ENCODE measurements at places on chromosomes 7 and 10.

GRCh38 chr10:28906934-28907333 is 229.6 kb downstream of the BAMBI start:
- no peak for DNase-seq

DNA sequence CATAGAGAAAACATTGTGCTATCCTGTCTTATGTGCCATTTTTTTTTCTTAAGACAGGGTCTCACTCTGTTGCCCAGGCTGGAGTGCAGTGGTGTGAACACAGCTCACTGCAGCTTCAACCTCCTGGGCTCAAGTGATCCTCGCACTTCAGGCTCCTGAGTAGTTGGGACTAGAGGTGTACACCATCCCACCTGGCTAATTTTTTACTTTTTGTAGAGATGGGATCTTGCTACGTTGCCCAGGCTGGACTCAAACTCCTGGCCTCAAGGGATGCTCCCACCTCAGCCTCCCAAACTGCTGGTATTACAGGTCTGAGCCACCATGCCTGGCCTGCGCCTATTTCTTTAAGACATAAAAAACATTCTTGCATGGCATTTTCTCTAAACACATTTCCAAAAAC is 20.6 kb downstream of the LYZL1 start:
- no peak for DNase-seq

GRCh38 chr7:41599760-41600159 is 103.1 kb downstream of the INHBA start:
- DNase-seq, result no peak

GRCh38 chr7:50656141-50656895 is 91.1 kb upstream of the DDC start:
- no peak for DNase-seq

DNA sequence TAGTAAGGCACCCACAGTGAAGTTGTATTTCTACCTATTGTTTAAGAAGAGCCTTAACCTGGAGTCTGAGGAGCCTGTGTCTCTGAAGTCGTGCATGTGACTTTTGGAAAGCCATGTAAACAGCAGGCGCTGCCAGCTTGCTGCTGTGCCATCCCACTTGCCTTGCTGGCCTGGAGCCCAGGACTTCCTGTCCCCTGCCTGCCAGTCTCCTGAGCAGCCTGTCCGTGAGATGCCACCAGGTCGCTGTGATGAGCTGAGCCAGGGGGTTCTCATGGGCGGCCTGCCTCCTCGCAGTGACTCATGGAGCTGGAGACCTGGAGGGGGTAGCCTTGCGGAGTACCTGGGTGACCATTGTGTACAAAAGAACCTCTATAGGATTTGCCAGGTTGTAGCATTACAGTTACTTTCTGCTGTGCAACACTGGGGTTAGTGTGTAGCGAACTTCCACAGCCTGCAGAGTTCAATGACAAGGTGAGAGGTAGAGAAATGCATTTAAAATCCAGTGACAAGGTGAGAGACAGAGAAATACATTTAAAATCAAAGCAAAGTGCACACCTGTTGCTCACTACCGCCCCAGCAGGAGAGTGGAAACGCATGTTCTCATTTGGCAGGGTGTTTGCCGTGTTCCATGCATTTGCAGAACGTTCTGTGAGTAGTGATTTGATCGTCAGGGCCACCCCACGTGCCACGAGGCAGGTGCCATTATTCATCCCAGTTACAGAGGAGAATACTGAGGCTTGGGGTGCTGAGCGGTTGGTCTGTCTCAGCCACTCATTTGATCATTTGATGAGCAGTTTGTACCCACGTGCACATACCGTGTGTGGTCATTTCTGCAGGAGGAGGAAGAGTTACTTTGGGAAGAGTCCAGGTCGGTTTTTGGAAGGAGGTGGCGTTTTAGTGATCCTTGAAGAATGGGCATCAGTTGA is 36.6 kb upstream of the BHLHA15 start:
- DNase-seq, result no peak

DNA sequence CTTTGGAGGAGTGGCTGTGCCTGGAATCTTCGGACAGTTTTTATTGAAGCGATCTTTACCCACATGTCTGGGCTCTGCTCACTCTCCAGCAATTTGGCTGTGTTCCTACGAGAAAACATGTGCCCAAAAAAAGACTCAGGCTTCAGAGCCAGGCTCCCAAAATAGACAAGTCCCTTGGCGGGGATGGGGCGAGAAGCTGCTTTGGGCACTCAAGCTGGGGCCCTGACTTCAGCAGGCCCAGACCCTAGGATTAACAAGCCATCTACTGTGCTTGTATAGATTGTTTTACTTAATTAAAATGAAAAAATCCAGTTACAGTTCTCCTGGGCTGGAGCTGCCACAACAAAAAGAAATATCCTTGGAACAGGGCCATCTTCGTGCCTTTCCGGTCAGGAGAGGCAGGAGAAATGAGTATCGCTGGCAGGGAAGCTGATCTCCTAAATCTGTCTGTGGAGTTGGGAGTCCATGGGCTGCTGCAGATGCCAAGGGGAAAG is 51.4 kb upstream of the PDCD4 start:
- no peak for DNase-seq

DNA sequence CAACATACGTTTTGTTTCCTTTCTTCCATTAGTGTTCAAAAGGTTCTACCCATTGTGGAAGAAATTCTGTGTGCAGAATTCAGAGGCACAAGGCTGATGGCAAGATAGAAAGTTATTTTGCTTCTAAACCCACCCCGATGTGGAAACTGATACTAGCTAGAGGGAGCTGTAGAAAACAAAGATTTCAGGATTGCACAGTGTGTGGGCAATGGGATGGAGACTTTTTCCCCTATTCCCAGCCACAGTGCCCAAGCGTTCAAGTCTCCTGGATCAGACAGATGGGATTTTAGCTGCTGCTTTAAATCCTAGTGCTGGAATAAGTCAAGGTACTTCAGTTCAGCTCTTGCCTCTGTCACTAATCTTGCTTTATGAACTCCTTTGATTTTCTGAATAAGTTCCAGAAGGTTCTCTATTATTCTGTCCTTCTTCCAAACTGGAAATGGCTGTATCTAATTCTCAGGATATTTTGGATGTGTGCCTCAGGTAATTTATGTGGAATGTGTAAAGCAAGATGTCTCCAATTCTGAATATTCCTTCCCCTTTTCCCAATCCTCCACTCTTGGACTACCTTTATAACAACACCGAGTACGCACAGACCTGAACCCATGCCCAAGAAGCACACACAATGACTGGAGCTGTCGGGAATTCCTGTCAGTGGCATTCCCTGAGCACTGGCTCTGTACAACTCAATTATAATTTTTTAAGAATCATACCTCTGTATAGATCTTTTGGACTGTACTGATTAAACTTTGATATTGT is 473.0 kb downstream of the PLXDC2 start:
- DNase-seq, result no peak

GRCh38 chr7:158586499-158587161 is 993 bp downstream of the PTPRN2 start:
- no peak for DNase-seq

- DNase-seq, result no peak
Measured at GRCh38 chr10:90817128-90817889, 40.5 kb downstream of the HTR7 start.

GRCh38 chr7:6576024-6576866 is 1.0 kb upstream of the ZDHHC4 start:
- no peak for DNase-seq

GRCh38 chr7:156194813-156195212 is 382.6 kb upstream of the SHH start:
- no peak for DNase-seq

DNA sequence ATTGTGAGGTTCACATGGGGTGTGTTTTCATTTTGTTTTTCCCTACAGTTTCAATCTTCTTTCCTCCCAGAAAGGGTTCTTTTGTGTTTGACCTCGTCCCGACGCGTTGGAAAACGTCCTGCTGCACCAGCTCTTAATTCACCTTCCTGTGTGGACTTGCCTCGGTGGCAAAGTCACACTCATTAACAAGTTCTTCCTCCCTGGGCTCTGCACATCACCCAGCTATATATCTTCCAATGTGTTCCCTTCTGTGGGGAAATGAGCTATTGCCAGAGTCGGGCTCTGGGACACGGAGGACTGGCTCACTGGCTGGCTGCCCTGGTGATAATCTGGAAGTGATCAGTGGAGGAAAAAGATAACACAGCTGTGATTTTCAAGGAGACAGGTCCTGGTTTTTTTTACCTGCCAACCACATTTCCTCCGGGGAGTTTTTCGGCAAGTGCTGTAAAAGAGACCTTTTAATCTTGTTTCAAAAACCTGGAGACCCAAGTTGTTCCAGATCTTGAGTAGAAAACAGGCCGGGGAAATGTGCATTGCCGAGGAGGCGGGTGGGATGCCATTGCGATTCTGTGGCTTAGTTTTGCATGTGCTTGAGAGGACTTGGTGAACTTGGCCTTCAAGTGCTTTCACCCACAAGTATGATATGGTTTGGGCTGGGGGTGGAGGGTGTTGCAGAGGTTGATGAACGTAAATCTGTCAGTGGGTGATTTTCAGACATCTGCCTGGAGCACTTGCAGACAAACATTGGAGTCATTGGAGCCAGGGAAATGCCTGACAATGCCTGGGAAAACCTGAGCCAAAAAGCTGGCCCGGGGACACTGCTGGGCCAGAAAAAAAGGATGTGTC is 96.5 kb upstream of the CREB5 start:
- no peak for DNase-seq

GRCh38 chr7:44637788-44638594 is 31.6 kb downstream of the OGDH start:
- peak; percentile 69 for DNase-seq

GRCh38 chr10:93224005-93224779 is 150.5 kb downstream of the CYP26A1 start:
- DNase-seq, result no peak

DNA sequence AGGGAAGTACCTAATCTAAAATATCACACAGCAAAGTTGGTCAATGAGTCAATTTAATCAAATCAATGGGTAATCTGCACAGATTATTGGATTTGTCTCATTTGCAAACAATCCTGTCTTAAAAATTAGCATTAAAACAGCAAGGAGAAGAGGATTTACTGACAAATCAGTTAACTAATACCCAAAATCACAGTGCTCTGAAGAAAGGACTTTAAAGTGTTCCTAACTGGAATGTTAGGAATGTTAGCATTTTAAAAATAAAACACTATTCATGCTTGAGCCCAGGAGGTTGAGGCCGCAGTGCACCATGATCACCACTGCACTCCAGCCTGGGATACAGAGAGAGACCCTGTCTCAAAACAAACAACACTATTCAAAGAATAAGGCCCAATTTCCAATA is 83.1 kb downstream of the CHCHD3 start:
- peak; percentile 24 for DNase-seq

GRCh38 chr10:35194906-35195305 is 68.3 kb downstream of the CREM start:
- peak; percentile 18 for DNase-seq

DNA sequence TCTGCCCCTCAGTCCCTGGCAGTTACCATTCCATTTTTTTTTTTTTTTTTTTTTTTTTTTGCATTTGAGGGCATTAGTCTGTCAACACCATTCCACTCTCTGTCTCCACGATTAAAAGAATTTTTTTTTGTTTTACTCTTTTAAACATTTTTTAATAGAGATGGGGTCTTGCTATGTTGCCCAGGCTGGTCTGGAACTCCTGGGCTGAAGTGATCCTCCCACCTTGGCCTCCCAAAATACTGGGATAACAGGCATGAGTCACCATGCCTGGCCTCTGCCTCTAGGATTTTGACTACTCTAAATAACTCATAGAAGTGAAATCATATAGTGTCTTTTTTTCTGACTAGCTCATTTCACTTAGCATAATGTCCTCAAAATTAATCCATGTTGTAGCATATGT is 16.5 kb upstream of the CLDN3 start:
- DNase-seq, result no peak

GRCh38 chr7:129514683-129515082 is 12.4 kb downstream of the SMKR1 start:
- no peak for DNase-seq

DNA sequence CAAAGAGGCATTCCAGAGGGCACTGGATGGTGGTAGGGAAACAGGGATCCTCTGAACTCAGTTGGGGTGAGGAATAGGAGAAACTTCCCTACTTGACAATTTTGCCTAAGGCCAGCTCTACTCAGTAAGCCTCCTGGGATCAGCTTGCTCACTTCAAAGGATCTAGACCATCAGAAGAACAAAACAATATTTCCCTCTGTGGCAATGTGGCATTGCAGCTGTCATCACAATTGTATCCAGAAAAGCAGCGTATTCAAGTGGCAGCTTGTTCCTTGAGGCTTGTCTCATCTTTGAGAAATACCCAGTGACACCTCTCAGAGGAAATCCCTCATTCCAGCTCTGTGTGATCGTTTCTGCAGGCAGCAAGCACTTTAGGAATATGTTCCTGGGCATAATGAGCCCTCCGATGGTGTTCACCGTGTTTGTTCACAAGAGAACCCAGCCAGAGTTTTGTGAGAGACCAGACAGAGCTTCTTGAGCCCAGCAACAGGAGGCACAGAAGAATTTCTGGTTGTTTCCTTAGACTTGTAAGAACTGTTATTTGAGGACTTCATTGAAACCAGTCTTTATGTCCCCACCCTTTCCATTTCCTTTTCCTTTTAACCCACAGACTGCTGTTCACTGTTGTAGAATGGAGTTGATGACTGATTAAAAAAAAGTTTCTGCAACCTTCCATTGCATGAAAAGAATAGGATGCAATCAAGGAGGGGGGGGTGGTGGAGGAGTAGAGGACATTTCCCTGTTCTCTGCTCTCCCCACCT is 747.3 kb downstream of the LRMDA start:
- no peak for DNase-seq

DNA sequence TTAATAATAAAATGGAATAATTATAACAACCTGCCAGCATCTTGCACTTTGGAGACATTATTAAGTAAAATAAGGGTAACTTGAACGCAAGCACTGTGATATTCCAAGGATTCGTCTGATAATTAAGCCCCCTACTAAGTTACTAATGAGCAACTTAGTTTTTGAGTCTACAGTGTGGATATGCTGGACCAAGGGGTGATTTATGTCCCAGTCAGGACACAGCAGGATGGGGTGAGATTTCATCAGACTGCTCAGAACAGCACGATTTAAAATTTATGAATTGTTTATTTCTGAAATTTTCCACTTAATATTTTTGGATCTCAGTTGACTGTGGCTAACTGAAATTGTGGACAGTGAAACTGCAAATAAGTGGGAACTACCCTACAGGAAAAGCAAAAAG is 182.8 kb upstream of the PHF14 start:
- DNase-seq, result no peak

GRCh38 chr7:117362294-117362888 is 39.5 kb upstream of the WNT2 start:
- DNase-seq, result no peak

DNA sequence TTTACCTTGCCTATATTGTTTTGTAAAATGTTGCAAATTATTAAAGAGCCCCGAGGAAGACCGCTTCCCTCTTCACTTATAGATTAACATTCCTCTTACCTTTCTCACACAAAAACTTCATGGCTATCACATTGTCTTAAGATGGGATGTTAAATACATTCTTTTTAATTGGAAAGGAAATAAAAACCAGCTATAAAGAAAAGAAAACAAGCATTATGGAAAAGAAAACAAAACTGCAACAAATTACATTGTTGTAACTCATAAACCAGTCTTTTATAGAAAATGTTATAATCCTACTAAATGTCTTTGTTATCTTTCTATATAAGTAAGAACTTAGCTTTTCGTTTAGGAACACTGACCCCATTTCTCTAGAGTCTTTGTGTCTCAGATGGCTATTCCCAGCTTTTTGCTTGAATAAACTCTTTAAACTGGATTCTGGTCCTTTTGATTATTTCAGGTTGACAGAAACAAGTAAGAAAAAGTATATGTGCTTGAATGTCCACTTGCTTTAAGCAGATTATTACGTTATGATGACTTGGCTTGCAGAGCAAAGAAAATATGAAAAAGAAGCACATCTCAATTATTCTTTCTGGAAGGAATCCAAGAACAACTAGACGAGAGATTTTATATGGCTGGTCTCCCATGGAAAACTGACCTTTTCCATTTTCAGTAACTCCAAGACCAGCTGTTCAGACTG is 128.2 kb downstream of the AKR1D1 start:
- DNase-seq, result no peak

All from kidney tubule cell (primary cell).